ENCODE measurements at places on chromosomes 7 and 10. TPM values are rescaled to one million over a fixed set of nuclear protein-coding genes. Genes with fewer than 3 reads are reported as not detected.

DNA sequence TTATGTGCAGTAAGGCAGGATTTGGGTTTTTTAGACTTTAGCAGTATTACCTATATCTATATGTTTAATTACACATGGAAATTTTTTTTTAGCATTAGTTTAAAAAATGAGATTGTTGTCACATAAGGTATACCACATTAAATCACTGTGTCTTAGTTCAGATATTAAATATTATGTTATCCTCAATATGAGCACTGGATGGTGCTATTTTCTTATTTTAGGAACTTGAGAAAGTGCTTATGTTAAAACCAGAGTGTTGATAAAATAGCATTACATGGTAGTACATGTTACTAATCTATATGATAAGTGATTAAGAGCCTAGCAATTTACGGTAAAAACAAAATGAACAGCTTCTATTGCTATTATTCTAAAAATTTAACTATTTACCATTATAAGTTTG, 28.8 kb downstream of the MIOS start:
- no peak for DNase-seq

DNA sequence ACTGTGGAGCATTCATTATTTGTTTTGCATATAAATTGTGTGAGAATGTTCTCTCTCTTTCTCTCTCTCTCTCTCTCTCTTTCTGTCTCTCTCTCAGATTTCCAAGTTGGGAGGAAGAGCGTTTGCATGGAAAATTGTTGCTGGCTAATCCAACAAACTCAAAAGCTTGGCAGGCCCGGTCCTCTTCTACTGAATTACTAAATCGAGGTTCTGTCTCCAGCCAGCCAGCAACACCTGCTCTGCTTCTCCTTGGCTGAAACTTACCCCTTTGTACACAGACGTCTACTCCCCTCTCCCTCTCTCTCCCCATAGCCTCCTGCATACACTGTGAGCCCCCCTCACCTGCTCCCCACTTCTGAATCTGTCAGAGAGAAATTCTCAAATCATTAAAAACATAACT, 996.4 kb upstream of the AUTS2 start:
- no peak for DNase-seq

DNA sequence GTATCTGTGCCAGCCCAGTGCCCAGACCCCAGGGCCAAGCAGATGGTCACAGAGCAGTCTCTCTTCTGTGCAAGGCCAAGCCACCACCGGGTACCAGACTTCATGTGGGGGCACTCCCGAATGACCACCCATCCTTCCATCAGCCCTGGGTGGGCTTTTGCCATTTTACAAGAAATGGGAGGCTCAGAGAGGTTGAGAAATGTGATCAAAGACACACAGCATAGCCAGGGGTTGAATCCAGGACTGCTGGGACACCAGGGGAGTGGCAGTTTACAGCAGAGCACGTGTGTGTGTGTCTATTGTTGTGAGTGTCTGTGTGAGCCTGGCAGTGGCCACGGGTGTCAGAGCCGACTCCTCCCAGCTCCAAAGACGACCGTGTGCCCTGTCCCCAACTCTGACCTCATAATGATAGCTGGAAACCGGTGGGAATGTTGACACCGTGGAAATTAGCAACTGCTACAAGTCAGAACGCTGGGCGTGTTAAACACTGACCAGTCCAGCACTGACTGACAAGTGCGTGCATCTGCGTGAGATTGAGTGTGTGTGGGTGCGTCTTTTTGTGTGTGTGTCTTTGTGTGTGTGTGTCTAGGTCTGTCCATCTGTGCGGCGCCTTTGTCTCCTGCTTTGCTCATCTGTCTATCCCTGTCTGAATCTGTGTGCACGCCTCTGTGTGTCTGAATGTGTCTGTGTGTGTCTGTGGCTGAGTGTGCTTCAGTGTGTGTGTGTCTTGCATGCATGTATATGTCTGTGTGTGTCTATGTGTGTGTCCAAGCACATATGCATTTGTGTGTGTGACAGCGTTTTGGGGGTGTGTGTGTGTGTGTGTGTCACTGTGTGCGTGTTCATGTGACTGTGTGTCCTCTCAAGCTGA, 17.2 kb upstream of the SLC29A4 start:
- DNase-seq = no peak

PRPS1L1 gene
- total RNA-seq = not detected

DNA sequence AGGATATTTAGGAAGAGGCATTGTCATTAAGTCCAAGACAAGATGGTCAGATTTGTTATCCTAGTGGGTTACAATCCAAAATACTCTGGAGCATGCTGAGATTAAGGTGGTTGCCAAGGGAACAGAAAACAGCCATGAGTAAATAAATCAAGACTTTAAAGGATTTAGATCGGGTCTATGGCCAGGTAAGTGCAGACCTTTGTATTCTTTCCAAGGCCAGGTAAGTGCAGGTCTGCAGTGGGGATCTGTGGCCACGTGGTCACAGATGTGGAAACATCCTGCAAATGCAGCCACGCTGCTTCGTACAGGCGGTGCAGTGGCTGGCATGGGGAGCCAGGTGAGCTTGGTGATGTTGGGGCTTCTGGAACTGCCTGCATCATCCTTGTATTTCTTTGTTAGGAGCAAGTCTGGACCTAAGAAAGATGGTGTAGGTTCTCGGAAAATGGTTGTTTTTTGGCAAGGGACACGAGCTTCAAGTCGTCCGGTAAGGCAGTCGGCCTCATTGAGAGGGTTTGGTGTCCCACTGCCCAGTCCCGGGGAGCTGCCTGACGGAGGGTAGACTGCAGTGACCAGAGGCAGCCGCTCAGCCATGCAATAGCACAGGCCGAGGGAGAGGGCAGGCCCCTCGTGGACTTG, 21.8 kb downstream of the ZNF775 start:
- DNase-seq = no peak

DNA sequence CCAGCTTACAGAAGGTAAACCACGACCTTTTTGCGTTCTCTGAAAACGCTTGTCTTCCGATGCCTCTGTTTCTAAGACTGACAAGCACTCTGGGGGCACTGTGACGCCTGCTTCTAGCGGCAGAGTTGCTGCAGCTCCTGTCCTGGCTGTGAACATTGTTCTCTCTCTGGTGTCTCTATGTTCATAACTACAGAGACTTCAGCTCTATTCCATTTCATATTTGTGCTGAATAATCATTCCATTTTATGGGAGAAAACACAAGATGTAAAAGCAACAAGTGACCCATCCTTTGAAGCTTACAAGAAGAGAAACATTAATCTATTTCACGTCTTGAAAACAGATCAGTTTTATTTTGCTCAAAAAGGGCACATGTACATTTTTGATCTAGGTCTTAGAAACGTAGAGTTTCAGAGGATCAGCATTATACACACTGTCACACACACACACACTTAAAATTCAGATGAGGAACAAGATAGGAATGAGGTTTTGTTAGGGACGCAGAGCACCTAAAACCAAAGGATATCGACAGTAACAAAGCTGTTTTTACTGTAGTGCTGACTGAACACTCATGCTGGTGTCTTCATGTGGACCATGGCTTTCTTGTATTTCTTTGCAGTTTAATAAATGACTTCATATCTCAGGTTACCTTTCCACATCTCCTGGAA, 3.0 kb downstream of the IKZF1 start:
- DNase-seq = no peak

CTAGE8 gene
- 0.72 TPM for total RNA-seq

Measured in neural crest cell (in vitro differentiated cells).